ENCODE measurements at places on chromosomes 4 and X.

- DNase-seq: no peak
These were observed 166.5 kb downstream of the FBXW7 start for GRCh38 chr4:152369203-152369901.

DNA sequence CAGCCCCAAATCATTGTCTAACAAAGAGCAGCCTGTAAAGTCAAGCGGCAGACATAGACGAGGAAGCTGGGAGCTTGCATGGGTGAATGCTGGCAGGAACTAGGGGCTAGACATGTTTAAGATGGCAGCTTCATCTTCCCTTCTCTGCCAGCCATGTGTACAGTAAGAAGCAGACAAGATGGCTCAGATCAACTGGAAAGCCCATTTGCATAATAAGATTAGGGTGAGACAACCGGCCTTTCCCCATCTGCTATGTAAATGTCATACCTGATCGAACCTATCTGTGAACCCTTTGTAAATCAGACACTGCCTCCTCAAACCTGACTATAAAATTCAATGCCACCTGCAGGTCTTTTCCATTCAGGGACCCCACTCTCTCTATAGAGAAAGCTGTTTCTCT lies 22.8 kb upstream of the HADH start:
- no peak for DNase-seq

GRCh38 chrX:94850811-94851210 lies 1176.8 kb downstream of the FAM133A start:
- no peak for DNase-seq

GRCh38 chr4:73661646-73662119 lies 41.4 kb upstream of the RASSF6 start:
- DNase-seq: peak; percentile 25

- no peak for DNase-seq
These were observed 48.8 kb downstream of the PTCHD1 start for GRCh38 chrX:23383411-23383810.

GRCh38 chrX:123859409-123859845 lies 426 bp upstream of the XIAP start:
- peak; percentile 51 for DNase-seq

DNA sequence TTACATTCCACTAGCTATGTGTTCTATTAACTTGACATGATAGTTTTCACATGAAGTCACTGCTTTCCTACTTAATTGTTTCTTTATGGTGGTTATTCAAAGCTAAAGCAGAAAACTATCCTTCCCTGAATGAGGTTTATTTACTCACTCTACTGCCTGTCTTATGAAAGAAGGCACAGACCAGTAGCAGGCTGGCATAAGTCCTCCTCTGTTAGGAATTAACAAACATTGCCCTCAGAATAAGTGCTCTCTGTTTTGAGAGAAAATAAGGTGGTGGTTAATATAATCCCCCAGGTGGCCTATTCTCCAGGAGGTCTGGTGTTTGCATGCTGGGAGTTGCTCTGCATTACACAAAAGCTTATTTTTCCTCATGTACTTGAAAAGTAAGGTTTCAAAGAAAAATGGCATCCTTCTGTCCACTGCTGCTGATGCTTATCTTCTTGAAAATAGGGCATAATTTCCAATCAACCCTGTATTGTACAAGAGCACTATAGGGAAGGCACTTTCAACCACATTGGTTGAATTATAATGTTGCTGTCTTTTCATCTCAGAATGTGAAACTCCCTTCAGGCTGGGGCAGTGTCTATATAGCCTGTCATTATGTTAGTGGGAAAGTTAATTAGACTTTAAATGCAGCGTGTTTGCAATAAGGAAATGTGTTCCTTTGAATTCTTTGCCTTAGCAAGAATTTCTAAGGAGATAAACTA lies 119.7 kb upstream of the TBC1D9 start:
- DNase-seq: no peak

- no peak for DNase-seq
These were observed 587.6 kb upstream of the DIPK2B start for GRCh38 chrX:45788315-45788714.

GRCh38 chr4:80540785-80541469 lies 205.4 kb downstream of the CFAP299 start:
- DNase-seq: no peak

- DNase-seq: no peak
These were observed 47.2 kb downstream of the FGFBP1 start for GRCh38 chr4:15891312-15891711.

GRCh38 chr4:142405695-142406498 lies 440.2 kb downstream of the INPP4B start:
- no peak for DNase-seq

- DNase-seq: no peak
These were observed 40.3 kb downstream of the LRBA start for GRCh38 chr4:150974750-150975149.

DNA sequence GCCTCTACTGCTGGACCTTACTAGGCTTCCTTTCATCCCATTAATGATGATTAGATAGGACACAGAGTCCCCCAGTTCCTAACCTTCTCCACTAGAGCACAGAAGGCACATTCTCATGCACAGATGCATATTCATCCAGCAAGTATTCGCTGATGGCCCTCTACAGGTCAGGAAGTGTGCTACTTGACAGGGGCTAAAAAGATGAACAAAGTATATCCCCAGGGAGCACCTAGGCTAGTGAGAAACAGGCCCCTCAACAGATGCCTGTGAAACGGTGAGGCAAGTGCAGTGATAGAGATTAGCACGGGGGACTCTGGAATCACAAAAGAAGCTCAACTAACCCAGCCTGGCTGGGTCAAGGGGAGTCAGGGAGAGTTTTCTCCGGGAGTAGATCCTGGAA lies 95.8 kb downstream of the MGST2 start:
- DNase-seq: no peak

DNA sequence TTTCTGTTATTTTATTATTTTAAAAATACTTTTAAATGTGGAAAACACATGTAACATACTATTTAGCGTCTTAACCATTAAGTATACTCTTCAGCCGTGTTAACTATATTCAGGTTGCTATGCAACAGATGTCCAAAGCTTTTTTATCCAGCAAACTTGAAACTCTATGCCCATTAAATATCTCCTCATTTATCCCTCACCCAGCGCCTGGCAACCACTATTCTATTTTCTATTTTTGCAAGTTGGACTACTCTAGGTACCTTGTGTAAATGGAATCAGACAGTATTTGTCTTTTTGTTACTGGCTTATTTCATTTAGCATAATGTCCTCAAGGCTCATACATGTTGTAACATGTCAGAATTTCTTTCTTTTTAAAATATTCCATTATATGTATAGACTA lies 174.6 kb downstream of the PCDH10 start:
- DNase-seq: no peak

- no peak for DNase-seq
These were observed 66.9 kb downstream of the SYNPO2 start for GRCh38 chr4:118955515-118955914.

GRCh38 chrX:19343535-19344408 lies at the start of gene PDHA1:
Gene PDHA1, plus strand, starts transcription at chrX:19343927. Its CDS starts 111 bp downstream, at chrX:19344038.
- peak; percentile 33 for DNase-seq

All from H54 (cell line).